ENCODE measurements at places on chromosomes 2 and 18. TPM values are rescaled to one million over a fixed set of nuclear protein-coding genes. Genes with fewer than 3 reads are reported as not detected.

Gene ITGAV
- 25.2 TPM for total RNA-seq

Gene KHK
- 11.0 TPM for total RNA-seq

Gene LRRC30
- total RNA-seq = not detected

Gene MFSD6
- 23.0 TPM for total RNA-seq

Gene CHST10
- 13.4 TPM for total RNA-seq

Gene SLC8A1
- 1.6 TPM for total RNA-seq

Gene BIRC6
- total RNA-seq = 116 TPM

Gene SLC16A14
- 12.4 TPM for total RNA-seq

Gene XDH
- 0.91 TPM for total RNA-seq

Gene ITGB6
- total RNA-seq = 7.3 TPM

Gene TDRD15
- not detected for total RNA-seq
